ENCODE measurements at places on chromosomes 3 and 15. TPM values are rescaled to one million over a fixed set of nuclear protein-coding genes. Genes with fewer than 3 reads are reported as not detected.

DNA sequence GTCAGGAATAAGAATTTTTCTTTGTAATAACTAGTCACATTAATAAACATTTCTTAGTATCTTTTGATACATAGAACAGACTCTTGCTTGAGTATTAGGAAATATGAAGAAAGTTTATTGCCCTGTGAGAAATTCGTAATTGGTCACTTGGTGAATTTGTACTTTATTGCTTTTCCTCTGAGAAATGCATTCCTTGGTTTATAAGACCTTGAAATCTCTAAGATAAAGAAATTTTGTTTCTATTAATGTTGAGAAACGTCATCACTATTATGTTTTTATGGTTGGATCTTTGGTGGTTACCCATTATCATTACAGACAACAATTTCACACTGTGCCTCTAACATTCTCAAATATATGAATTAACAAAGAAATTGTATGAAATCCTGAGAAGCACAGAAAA lies 652.0 kb upstream of the NECTIN3 start:
- no peak for DNase-seq

DNA sequence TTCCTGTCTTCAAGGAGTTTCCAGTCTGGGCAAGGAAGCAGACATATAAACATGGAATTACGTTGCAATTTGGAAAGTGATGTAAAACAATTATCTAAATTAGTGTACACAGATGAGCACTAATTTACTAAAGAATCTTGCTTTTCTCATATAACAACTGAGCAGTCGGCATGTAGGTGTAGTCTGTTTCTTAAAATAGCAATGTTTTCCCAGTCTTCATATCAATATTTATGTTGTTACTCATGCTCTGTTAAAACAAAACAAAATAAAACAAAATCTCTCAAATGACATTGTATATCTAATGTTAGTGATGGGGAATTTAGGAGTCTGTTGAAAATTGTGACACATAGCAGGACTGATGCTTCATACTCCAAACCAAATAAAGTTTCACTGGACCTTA lies 75.6 kb downstream of the SAMMSON start:
- no peak for DNase-seq

GRCh38 chr3:111807826-111808225 lies 51.2 kb upstream of the PHLDB2 start:
- DNase-seq, result no peak

- no peak for DNase-seq
Observed at GRCh38 chr15:67025719-67026609, 39.4 kb upstream of the SMAD3 start.

DNA sequence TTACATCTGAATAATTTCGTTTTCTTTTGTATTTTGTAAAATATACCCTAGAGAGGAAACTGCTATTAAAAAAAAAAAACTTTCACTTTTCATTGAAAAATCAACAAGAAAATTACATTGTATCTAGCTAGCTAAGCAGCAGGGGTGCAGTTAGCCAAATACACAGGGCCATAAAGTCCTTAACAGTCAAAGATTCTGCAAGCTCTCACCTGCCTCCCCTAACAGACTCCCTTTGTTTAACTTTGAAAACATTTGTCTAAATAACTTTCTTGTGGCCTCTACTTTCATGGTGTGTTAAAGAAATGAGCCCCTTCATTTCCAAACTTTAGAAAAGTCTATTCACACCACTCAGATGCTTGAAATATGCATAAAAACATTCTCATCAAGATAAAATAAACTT lies 23.3 kb downstream of the CBLB start:
- no peak for DNase-seq

DNA sequence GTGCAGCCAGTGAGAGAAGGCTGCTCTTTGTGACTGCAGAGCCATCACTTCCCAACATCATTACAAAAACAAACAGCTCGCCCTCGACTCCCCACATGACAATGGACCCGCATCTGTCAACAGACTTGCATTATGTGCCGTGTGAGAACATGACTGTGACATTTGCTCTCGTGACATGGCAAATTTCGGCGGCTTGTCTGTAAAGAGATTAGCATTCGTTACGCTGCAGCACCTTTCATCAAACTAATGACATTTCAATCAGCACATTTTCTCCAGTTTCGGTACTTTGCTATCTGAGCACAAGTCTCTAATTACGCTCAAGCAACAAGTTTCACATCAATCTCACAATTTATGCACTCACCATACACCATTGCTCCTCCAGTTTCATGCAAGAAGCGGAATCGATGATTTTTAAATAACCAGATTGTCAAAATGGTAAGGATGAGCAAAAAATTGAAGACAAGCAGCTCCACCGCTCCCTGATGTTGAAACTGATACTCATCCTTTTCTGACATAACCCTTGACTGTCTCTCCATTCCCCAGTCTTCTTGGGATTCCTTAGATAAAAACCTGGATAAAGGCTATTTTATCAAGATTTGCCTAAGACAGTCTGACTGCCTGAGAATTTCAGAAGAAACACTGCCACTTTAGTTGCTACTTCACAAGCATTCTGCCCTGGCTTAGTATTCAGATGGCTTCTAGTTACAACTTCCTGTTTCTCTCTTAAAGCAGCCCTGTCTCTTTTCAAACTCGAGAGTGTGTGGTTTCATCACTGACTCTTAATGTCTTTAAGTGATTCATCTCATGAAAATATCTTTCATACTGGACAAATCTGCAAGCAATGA lies at the start of gene SLC9A9:
Gene SLC9A9, minus strand, starts transcription at position 682 of the 845 bp plus-strand sequence. Its CDS starts 146 bp downstream, at position 536.
- DNase-seq, result peak; percentile 53

DNA sequence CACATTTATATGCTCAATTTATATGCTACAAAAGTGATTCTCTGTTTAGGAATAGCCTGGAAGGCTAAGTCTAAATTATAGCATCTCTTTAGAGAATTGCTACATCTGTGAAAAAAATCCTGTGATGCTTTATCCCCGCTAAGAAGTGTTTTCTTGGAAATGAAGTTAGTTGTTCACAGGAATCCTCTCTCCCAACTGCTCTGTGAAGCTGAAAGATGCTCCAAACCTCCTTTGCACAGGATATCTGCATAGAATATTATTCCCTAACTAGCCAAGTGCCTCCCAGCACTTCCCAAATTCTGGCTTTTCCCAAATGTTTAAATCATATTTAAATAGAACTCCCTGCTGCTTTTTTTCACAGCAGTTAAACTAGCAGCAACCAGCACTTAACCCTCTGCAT lies 132.2 kb downstream of the SRGAP3 start:
- no peak for DNase-seq

DNA sequence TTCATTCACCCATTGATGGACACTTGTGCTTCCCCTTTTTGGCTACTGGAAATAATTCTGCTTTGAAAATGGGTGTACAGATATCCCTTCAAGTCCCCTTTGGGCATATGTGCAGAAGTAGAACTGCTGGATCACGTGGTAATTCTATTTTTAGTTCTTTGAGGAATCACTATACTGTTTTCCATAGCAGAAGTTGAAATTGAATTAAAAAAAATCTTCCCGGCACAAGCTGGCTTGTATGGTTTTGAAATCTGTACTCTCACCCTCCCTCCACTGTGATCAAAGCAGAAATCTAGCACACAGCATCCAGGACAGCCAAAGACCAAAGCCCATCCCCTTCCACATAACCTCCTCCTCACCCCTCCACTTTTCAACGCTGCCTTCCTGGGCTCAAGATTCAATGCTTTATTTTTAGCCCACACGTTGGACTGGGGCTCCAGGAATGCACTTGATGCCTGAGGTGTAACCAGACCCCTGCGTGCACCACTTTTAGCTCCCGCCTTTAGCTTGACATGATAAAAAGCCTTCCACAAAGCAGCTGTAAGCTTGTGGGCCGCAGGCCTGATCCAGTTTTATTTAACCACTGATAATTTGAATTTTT lies 29.9 kb downstream of the TMEM40 start:
- DNase-seq, result no peak

DNA sequence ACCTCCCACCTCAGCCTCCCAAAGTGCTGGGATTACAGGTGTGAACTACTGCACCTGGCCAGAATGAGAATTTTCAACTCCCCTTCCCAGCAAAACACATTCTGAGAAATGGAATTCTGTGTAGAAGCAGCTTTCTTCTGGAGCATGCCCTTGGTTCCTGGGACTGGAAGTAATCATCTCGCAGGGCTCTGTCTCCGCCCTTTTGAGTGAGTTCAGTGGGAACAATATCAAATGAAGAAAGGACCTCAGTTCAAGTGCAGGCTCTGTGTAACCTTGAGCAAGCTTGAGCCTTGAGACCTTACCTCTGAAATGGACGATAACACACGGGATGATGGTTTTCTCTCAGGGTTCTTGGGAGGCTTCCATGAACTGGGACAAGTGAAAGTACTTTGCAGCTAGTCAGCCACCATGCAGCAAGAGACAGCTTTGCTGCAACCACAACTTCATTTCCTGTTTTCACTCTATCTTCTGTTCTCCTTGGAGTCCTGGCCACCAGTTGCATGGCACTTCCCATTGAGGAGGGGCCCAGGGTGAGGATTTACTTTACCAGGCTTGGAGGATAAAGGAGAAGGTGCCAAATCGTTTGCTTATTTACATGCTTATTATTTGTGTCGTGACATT lies 35.7 kb upstream of the IGF1R start:
- no peak for DNase-seq

DNA sequence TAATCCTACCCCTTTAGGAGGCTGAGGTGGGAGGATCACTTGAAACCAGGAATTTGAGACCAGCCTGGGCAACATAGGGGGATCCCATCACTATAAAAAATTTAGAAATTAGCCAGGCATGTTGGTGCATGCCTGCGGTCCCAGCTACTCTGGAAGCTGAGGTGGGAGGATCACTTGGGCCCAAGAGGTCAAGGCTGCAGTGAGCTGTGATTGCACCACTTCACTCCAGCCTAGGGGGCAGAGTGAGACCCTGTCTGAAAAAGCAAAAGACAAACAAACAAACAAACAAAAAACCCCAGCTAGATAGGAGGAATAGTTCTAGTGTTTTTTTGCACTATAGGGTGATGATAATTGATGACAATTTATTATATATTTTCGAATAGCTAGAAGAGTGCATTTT lies 70.6 kb upstream of the CHRNB4 start:
- DNase-seq, result no peak

- no peak for DNase-seq
Observed at GRCh38 chr3:25589783-25590258, 74.9 kb downstream of the TOP2B start.

GRCh38 chr3:184731786-184732537 lies 20.1 kb upstream of the MAGEF1 start:
- DNase-seq, result no peak

DNA sequence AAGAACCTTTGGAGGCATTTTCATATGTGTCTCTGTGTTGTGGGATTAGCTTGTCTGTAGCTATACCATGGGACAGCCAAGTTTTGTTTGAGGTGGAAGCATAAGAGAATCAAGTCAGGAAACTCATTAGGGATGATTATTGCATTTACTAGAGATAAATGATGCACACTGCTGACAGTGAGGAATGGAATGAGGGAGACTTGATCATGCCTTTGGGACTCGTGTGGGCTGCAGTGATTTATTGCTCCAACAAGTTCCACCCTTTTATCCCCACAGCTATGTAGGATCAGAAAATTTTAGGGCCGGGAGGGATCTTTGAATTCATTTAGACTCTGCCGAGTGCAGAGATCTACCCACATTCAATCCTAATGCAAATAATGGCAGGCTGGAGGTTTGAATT lies 16.3 kb downstream of the ZNF385D start:
- DNase-seq, result no peak

- DNase-seq, result no peak
Observed at GRCh38 chr3:118485693-118486092, 549.0 kb downstream of the IGSF11 start.

- DNase-seq, result no peak
Observed at GRCh38 chr3:112004669-112005068, 5.9 kb downstream of the TAGLN3 start.

DNA sequence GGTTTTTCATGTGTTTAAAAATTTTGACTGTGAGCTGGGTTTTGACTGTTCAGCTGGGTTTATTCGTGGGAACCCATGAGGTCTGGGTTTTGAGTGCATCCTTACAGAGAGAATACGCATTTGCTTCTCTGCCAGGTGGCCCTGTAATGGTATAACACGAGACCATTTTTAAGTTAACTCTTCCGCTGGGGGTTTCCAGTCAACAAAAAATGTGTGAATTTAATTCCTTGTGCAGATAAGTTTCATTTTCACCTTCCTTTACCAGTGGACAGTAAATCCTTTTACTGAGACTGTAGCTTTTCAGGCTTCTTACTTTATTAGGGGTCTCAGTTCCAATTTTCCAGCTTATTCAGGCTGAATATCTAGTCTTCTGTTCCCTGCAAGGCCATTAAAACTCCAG lies 149.6 kb downstream of the OPA1 start:
- no peak for DNase-seq

DNA sequence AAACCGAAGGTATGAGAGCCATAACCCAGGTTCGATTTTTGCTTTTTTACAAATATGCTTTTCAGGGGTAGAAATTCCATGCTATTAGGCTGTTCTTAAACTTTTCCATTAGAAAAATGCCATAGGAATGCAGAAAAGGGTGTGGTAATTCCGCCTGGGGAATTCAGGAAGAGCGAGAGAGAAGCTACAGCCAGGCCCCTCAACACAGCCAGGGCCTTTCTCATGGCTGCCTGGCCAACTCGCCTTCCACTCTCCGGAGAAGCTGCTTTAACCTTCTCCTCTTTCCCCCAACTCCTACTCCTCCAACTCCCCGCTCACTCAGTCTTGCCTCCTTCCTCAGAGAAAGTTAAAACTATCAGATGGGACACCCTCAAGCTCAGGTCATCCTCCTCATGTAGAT lies 9.1 kb upstream of the TICRR start:
- no peak for DNase-seq

GRCh38 chr3:21944251-21944650 lies 193.2 kb upstream of the ZNF385D start:
- no peak for DNase-seq

- DNase-seq, result no peak
Observed at GRCh38 chr3:29412110-29412509, 131.2 kb downstream of the RBMS3 start.

- DNase-seq, result no peak
Observed at GRCh38 chr3:32819551-32820348, 2.0 kb downstream of the TRIM71 start.

Gene FAM107A
- not detected for total RNA-seq

Gene CFAP91
- not detected for total RNA-seq

Gene PCSK6
- 0.53 TPM for total RNA-seq

Gene RARRES1
- total RNA-seq, result not detected

Gene CCR8
- 7.6 TPM for total RNA-seq

Gene OR5K2
- total RNA-seq, result not detected

Gene MAP6D1
- total RNA-seq, result 0.55 TPM

Gene SNX33
- total RNA-seq, result 1.9 TPM

Gene NPAP1
- not detected for total RNA-seq

Data from activated CD4-positive, alpha-beta memory T cell treated with anti-CD3 and anti-CD28 coated beads, Interleukin-2, amount 10 ng/mL, durations not matched to agents 7 days and 5 days (primary cell).